ENCODE measurements at places on chromosomes 4 and X.

DNA sequence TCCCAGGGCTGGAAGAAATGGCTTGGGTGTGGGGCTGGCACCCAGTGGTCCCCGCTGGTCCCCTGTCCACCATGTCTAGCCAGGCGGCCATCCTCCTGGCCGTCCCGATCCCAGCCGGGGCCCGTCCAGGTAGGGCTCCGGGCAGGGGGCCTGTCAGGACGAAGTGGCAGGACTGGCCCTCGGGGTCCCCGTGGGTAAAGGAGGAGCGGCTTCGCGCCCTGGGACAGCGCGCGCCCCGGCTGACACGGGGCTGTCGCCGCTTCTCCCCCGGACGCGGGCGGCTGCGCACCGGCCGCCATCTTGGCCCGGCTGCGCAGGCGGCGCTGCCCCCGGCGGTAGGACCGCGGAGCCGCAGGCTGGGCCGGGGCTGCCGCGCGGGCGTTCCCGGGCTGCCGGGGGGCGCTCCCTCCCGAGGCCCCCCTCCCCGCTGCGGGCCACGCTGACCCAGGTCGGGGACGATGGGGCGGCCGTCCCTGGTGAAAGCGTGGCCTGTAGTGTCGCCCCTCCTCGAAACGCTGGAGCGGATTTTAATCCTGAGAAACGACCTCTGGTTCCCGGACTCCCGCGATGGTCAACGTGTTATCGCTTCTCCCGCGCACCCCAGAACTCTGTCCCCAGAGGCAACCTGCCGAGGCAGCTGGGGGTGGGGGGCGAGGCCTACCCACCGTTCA lies 60.4 kb upstream of the BCOR start:
- DNase-seq, result peak; percentile 58

DNA sequence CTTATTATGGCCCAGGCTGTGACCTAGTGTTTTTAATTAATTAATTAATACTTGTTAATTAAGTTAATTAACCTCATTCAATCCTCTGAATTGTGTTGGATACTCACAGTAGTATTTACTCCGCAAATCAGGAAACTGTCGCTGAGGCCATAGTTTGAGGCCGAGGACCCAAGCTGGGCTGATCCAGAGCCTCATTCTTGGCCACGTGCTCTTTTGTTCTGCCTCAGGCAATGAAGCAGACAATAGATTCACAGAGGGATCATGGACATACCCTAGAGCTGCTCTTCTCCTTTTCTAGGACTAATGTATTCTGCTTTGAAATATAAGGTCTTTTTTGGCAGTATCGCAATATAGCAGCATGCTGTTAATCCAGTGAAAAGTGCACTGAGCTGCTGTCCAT lies 24.0 kb upstream of the SNCA start:
- no peak for DNase-seq

DNA sequence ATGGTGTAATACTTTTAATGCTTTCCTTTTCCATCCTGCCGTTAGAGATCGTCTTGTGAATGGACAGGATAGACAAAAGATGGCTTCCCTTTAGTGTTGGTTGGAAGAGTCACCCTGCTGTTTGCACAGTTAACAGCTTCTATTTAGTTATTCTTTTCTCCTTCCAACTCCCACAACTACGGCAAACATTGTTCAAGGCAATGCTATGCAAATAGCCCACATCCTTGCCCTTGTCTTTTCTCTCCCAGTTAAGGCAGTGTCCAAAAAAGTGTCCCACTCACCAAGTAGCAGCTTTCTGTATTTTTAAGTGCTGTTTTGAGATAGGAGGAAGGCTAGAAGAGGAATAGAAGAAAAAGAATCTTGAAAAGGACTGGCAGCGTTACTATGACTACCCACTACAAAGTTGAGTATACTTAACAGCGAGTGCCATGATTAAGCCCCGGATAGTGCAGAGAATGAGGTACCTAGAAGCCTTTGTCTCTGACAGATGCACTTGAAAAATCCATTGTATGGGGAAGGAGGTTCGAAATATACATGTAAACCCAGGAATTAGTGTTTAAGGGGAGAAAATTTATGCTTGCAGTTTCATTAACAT lies 12.1 kb upstream of the RUFY3 start:
- DNase-seq, result no peak

DNA sequence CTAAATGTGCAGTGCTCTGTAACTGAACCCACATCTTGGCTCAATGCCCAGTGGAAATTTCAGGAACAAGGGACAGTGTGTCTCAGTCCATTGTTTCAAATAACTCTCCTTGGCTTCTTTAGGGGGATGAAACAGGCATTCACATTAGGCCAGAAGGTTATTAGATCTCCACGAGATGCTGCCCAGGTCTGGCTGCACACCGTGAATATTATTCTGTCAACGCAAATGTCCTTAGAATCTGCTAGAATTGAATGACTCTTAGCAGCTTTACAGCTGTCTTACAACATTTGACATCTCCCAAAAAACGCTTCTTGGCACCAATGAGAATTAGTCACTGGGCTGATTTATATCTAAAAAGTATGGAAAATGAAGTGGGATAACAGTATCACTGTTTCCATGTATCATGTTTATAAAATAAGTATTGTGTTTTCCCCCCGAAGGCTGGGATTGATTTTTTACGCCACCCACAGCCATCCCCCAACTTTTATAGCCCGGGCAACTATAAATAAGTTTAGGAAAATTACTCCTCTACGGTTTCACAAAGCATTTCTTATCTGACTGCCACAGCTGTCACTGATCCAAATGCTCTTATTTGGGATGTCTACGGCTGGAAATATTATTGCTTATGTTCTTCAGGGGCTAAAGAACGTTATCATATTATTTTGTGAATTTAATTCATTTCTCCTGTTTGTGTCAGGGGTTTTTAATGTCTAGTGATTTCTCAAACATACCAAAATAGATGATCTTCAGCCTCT lies 559.7 kb upstream of the FAT1 start:
- DNase-seq, result peak; percentile 67

DNA sequence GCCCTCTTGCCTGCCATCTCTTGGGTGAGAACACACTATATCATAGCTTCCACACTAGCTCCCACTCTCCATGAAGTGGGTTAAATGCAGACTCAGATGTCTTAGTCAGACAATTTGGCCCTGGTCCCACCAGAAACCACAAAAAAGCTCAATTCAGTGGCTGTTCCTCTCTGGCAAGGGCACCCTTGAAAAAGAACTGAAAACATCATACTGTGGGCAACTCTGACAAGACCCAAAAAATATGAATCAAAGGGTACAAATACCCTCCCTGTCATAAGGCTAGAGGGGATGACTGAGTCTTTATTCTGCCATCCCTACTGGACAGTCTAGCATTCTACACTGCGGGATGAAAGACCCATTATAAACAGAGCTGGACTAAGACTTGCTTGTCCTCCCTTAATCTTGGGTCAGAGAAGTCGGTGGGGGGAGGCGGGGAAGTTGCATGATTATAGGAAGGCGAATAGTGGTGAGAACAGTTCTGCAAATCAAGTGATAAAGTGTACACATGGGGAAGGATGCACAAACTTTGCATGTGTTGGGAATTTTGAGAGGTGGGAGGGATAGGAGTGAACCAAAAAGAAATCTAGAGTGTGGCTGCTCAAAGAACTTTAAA lies 172.1 kb downstream of the OPHN1 start:
- peak; percentile 11 for DNase-seq

DNA sequence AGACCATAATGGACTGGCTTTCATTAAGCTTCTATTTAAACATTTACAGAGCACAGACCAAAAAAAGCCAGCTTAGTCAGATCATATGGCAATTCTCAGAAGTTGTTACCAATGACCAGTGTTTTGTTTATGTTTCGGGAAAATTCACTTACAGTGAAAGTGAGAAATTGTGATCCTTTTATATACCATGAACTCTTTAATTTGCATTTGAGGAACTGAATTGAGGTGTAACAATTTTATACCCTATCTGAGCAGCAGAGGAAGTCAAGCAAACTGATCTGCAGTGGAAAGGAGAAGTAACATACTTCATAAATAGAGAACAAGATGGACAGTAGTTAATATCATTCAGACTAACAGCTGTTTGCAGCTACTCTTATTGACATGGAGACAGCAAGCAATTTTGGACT lies 97.1 kb downstream of the TMA16 start:
- DNase-seq, result peak; percentile 32

- peak; percentile 27 for DNase-seq
These were observed 104.1 kb downstream of the ZAR1 start for GRCh38 chr4:48594180-48594579.

DNA sequence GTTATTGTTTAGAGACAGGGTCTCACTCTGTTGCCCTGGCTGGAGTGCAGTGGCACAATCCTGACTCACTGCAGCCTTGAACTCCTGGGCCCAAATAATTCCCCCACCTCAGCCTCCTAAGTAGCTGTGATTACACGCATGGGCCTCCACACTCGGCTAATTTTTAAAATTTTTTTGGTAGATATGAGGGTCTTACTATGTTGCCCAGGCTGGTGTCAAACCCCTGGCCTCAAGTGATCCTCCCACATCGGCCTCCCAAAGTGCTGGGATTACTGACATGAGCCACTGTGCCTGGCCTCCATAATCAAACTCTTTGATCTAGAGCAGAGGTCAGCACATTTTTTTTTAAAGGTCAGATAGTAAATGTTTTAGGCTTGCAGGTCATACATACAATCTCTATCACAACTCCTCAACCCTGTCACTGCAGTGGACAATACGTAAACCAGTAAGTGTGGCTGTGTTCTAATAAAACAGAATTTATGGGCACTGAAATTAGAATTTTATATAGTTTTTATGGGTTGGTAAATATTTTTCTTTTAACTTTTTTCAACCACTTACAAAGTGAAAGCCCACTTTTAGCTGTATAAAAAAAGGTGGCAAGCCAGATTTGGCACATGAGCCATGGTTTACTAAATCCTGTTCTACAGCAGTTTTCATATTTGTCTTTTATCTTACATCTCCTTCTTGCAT lies 105.1 kb upstream of the RAPGEF2 start:
- DNase-seq, result no peak
